Right renal cortex interstitium (tissue), 3 donors: ENCODE measurements at places on chromosomes 4 and X. TPM values are rescaled to one million over a fixed set of nuclear protein-coding genes. Genes with fewer than 3 reads are reported as not detected.

Gene ATP2B3
- polyA plus RNA-seq: 0.14 TPM

DNA sequence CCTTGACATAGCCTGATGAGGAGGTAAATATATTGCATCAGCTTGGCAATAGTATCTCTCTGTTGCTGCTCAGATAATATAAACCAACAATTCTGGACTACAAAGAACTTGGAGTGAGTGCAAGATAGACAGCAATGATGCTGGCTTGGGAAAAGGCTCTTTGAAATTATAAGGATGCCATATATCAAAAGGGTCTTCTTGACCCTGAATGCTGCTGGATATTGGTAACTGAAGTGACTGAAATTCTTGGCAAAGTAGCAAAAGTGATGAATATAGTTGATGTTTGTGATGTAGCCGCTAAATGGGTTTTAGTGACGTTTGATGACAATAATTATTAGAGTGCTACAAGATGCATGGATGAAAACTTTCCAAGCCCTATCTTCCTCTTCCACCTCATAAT, 1391.6 kb downstream of the ADGRL3 start:
- no peak for DNase-seq

- no peak for DNase-seq
Observed at GRCh38 chr4:139754938-139755337, 89.3 kb downstream of the MGST2 start.

DNA sequence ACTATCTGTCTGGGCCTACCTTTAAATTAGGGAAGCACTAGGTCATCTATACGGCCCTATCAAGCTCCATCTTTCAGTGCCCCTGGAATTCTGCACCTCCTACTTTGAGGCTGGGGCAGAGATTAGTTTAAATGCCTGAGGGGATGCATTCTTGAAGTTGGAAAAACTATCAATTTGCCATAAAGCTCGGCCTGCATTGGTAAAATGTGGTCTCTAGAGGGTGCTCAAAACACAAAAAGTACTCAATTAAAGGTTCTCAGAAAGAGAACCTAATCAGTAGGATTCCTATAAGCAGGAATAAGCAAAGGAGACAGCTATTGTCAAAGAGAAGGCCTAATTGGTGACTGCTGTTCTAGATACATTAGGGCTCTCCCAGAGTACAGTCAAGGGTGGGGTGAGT, 111.7 kb downstream of the AMER1 start:
- DNase-seq: no peak

DNA sequence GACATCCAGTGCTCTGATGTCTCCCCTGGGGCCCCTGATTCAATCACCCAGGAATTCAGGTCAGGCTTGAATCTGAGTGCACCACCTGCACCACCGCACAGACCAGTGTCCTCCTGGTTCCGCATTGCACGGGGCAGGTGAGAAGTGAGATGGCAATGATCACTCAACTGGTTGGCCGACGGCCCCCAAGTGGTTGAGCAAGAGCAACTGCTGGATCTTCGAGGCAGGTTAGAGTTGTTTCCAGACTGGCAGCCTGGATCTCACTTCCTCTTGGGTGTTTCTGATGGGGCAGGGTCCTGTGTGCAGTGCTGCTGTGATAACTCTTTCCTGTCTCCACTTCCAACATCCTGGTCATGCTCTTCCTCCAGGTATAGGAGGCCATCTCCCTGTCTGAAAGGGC, 50.4 kb downstream of the C4orf50 start:
- DNase-seq: no peak

DNA sequence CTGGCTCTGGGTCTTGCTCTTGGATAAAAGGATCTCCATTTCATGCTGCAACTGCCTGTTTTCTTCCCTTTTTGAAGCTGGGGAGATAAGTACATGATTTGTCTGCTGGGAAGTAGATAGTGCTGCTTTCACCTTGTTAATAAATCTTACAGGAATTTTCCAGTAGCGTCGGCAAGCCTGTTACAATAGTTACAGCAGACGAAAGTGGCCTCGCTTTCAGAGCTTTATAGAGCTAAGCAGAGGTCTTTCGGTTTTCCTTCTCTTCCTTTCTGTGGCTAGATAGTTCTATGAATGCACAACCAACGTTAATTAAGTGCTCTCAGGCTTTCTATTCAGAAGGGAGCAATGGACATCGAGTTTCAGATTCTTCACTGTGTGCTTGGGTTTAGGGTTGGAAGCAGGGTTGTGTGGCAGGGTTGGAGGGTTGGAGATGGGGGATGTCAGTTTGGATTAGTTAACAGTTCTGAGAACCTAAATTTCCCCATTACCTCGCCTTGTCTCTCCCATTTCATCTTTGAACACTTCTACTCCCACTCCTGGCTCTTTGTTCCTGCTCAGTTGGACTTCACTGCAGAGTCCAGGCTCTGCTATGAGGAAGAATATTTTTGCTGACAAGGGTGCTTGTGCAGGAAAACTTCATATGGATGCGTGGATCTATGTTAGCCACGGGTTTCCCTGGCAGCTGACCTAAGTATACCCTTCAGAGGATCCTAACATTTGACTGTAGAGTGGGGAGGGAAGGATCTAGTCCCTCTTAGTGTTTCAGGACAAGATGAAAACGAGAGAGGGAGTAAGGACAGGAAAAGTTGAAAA, 237.9 kb downstream of the ARHGAP10 start:
- DNase-seq: no peak
